ENCODE measurements at places on chromosomes 7 and 10.

DNA sequence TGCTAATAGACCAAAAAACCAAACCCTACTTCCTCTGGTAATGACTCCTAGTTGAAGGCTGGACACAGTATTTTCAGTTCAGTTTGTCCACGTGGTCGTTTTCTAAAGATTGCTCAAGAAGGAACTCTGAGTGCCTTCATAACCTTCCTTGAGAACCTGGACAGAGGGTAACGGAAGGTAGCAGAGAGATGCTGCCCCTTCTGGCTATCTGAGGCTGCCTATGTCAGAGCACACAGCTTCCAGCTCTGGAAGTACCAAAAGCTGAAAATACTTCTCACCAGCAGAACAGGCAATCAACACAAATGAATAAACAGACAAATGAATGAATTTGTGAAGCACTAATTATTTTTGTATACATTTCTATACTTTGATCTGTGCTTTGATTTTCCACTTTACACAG is 85.2 kb downstream of the AMPH start:
- no peak for DNase-seq

- DNase-seq = peak; percentile 33
These were observed 28.4 kb upstream of the SMARCD3 start for GRCh38 chr7:151276666-151277590.

- DNase-seq = no peak
These were observed 10.3 kb upstream of the KCNK18 start for GRCh38 chr10:117186832-117187615.

DNA sequence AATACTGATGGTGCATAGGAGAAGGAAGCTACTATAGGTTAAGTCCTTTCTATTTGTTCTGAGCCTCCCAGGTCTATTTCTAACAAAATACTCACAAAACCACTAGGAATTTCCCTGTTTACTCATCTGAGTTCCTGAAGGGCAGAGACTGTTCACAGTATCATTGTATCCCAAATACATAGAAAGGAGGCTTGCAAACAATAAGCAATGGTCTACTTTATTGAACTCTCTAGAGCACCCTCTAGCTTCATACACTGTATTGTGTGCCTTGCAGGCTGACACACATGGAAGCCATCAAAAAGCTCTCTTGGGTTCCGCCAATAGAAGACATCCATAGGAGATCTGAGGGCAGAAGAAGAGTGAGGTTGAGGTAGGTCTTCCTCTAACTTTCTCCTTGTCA is 826.1 kb downstream of the GRM8 start:
- no peak for DNase-seq

- no peak for DNase-seq
These were observed 35.2 kb downstream of the CAMK2B start for GRCh38 chr7:44290252-44290620.

DNA sequence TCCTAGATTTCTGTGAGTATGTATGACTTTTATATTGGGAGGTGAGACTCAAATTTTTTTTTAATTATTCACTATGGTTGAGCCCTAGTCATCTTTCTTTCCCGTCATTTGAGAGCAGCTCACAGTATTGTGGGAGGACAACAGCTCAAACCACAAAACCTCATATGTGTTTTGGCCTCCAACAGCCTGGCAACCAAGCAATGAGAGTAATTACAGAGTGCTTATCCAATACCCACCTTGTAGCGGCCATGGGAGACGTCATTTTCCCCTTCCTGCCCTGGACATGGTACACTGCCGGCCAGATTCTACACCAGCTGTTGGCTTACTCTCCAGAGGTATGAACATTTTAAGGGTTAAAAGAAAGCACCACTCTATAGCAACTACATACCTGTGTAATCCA is 49.1 kb downstream of the DOCK4 start:
- no peak for DNase-seq

- no peak for DNase-seq
These were observed 104.5 kb downstream of the NRCAM start for GRCh38 chr7:108351729-108352131.

GRCh38 chr10:90999512-91000172 is 78.8 kb upstream of the ANKRD1 start:
- DNase-seq = no peak

GRCh38 chr7:92987538-92987937 is 130.2 kb downstream of the SAMD9 start:
- DNase-seq = no peak

- DNase-seq = no peak
These were observed 608.0 kb downstream of the PHTF2 start for GRCh38 chr7:78406531-78406930.

DNA sequence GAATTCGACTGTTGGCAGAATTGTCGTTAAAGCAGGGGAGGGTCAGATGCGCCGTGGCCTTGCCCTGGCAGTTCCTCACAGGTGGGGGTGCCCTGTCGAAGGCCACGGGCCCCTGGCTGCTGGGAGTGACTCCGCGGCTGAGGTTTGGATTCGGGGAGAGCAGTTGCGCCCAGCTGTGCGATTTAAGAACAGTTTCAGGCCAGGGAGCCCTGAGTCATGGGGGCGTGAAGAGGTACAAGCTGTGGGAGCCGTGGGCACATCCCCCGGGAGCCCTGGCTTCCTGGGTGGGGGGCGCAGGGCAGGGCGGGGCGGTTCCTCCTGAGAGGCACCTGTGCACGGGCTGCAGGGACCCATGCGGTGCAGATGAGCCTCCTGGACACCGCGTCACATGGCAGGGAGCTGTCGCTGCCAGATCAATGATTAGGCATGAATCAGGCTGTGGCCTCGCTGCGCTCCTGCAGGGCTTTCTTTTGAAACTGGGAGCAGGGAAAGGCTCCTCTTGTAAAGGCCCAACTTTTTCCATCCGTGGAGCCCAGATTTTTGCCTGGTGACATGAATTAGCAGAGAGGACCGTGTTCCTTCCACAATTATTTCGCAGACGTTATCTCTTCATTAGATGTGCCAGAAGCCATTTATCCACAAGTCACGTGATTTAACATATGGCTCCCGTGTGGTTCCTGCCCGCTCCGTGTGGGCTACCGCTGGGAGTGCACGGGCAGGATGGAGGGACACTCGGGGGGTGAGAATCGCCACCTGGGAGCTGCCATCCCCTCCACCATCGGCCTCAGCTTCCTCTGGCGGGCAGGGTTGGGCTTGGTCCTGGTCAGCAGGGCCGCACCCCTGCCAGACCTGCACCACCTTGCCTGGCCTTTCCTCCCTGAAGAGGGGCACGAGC is 918 bp downstream of the PWWP2B start:
- no peak for DNase-seq

- no peak for DNase-seq
These were observed 20.4 kb upstream of the INPP5F start for GRCh38 chr10:119705434-119705831.

DNA sequence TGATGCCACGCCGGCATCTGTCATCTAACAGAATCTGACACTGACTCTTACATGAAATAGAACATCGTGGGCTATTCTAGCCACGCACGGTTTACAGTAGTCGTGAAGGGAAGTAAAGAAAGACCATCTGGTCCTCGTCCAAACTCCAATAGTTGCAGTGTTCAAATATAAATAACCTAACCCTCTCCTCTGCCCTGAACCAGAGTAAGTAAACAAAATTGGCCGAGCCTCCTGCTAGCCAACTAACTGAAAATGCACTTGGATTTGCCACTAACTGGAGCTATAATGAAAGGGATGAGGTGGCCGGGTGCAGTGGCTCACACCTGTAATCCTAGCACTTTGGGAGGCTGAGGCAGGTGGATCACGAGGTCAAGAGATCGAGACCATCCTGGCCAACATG is 29.5 kb upstream of the ZC3HAV1L start:
- DNase-seq = no peak

DNA sequence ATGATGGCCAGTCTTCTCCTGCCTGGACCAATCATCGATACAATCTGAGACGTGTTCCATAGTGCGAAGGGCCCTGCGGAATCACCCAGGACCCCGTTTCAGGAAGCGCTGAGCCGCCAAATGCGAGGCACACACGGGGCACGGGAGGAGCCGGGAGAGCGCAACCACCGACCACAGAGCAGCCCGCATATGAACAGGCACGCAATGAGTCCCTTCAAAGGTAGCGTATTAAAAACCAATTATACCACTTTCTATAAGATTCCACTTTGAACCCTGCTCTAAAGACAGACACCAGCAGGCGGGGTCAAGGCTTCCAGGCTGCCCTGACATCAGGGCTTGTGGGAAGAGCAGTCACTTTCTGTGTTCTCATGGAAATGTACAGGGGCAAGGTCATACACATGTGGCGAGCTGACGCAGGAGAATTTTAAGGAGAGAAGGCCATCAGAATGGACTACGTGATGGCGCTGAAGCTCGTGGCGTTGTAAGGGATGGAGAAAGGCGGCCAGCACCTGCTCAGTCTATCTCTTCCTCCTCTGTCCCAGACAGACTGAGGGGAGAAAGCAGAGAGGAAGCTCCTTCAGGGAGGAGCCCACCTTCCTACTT is 46.2 kb downstream of the AMZ1 start:
- DNase-seq = no peak

DNA sequence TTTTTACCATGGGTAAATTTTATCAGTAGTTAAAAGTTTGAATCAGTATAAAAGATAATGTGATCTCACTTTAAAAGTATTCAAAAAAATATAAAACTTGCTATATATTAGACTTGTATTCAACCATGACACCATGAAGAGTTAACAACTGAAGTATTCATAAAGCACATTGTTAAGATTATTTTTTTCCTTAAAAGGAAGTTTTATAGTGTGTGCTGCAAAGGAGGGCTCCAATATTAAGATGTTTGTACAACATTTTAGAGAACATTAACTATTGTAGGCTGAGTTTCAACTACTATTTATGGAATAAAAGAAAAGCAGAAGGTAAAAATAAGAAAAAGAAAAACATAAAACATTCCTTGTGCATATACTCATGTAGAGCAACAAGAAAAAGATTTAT is 24.5 kb upstream of the CUBN start:
- DNase-seq = no peak

GRCh38 chr7:135664046-135664589 is 1.8 kb downstream of the STMP1 start:
- no peak for DNase-seq

DNA sequence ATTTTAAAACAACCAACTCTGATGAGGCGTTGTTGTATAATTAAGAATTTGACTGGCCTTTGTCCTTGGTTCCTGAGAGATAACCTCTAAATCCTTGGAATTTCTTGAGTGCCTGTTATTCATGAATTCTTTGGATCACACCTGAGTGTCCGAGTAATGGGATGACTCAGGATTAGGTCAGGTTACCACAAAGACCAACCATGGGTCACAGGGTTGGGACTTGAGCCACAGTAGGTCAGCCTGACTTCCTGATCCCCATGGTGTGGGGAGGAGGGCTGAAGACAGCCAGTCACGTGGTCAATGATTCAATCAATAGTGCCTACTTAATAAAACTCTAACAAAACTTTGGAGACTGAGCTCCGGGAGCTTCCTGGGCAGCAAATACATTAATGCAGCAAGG is 192.5 kb downstream of the GFRA1 start:
- no peak for DNase-seq

GRCh38 chr10:43707770-43708169 is 59.1 kb upstream of the ZNF32 start:
- DNase-seq = no peak

DNA sequence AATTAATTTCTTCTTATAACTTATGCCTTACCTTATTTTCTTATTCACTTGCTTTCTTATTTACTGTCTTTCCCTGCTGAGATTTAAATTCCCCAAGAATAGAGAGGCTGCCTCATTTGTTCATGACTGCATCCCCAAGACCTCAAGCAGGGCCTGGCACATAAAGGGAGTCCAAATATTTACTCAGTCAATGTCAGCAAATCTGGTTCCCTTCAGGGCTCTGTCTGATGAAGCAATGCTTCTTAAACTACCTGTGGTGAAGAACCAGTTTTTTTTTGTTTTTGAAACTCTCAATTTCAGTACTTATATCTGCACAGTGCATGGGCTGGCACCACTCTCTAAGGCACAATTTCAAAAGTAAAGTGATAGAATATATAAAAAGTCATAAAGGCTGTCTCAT is 4.7 kb downstream of the ZNF239 start:
- DNase-seq = no peak

Data from stimulated activated CD4-positive, alpha-beta T cell treated with anti-CD3 and anti-CD28 coated beads, Interleukin-12 subunit alpha, Interleukin-12 subunit beta, amount 100 ng/mL, for 24 hours (primary cell).